ENCODE measurements at places on chromosomes 2 and 18. TPM values are rescaled to one million over a fixed set of nuclear protein-coding genes. Genes with fewer than 3 reads are reported as not detected.

FSHR gene
- not detected for total RNA-seq

GRCh38 chr2:3408781-3409180 is 29.3 kb downstream of the TRAPPC12 start:
- DNase-seq: no peak

MOCOS gene
- 4.4 TPM for total RNA-seq

- DNase-seq: no peak
These were observed 26.7 kb downstream of the CTLA4 start for GRCh38 chr2:203894262-203894661.

ZNF892 gene
- 1.7 TPM for total RNA-seq

- DNase-seq: no peak
These were observed 156.3 kb downstream of the EPHA4 start for GRCh38 chr2:221415789-221416188.

IL1R2 gene
- 17.9 TPM for total RNA-seq

- DNase-seq: no peak
These were observed 294.9 kb downstream of the EIPR1 start for GRCh38 chr2:3082705-3083104.

SLC9A2 gene
- total RNA-seq: 32.2 TPM

- DNase-seq: no peak
These were observed 2.5 kb downstream of the RAX start for GRCh38 chr18:59270689-59271257.

COL6A3 gene
- total RNA-seq: 235 TPM

DNA sequence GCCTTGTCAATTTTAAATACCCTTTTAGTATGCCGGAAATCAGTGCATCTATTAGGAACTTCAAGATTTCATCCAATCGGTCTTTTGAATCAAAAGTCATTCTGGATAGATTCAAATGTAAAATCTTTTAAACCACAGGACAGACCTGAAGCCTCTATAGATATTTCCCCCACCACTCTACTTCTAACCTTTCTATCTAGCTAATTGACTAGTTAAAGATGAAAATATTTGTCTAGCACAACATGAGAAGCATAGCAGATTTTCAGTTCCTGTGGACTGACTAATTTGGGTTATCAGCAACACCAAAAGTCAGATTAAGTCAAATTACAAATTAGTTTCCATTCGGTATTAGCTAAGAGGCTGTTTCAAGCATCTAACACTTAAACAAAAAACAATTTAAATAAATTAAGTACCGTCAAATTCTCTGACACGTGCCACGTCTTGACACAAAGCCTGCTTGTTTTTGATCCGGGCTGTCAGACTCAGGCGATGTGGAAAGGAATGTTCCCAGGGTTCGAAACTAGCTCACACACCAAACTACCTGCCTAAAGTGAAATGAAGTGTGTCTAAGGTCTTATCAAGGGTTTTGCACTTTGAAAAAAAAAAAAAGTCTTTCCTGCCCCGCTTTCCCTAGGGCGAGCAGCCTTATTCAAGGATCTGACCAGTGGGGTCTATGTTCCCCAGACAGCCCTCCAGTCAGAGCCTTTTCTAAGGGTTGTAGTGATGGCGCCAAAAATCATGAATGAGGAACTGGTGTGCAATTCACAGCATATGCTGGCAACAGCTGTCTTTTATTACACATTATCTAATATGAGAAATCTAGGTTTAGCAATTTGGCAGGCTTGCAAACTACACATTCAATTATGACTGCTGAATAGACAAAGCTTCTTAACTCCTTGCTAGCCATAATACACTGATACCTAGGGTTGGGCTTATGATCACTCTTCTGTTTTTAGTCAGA is 4.7 kb downstream of the CYTIP start:
- peak; percentile 58 for DNase-seq

GRCh38 chr18:12645751-12646203 is 12.1 kb downstream of the SPIRE1 start:
- no peak for DNase-seq

GRCh38 chr2:16053437-16054257 is 113.3 kb downstream of the MYCN start:
- DNase-seq: no peak

- no peak for DNase-seq
These were observed 33.1 kb downstream of the EMILIN2 start for GRCh38 chr18:2879889-2880288.

DNA sequence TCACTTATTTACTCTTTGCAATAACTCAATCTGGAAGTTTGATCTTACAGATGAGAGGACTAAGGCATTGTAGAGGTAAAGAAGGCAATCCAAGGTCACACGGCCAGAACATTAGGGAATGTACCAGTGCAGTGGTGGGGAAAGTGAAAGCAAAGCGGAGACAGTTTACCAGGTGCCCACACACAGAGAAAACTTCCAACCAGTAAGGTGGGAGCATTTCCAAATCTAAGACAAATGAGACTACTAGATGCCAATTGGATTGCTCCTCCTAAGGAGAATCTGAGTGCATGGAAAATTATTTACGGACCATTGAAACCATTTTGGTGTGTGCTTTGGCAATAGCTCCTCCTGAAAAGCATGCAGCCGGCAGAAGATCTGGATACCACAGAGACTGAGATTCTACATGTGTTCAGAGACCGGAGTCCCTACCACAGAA is 34.9 kb downstream of the SLC20A1 start:
- DNase-seq: no peak

DNA sequence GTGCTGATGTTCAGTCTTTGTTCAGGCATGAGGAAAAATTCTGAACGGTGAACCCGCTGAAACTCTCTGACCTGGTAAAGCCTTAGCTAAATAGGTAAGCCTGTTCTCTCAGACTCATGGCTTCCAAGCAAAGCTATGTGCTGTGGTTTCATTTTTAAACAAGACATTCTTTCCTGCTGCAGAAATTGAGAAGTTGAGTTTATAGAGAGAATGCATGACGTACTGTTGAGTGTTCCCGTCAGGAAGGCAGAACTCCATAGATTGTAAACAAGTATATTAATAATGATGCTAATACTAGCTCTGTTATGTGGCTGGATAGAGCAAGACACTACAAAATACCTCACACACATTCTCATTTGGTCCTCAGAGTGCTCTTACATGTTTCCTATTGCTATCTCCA is 424.0 kb upstream of the CRIM1 start:
- no peak for DNase-seq

DNA sequence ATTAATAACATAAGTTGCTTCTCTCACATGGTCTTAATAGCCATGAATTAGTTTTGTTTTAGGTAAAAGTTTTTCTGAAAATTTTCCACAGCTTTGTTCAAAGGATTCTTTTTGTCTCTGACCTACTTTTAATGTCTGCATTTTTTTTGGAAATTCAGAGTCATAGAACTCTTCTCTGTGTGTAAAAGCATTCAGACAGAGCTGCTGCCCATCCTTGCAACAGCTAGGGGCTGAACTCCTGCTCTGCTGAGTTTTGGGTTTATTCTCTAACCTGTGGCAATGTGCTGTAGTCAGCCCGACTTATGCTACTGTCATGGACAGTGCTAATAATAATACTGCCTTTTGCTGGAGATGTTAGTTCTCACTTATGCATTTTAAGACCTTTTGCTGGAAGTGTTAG is 44.1 kb downstream of the RALBP1 start:
- DNase-seq: no peak

DNA sequence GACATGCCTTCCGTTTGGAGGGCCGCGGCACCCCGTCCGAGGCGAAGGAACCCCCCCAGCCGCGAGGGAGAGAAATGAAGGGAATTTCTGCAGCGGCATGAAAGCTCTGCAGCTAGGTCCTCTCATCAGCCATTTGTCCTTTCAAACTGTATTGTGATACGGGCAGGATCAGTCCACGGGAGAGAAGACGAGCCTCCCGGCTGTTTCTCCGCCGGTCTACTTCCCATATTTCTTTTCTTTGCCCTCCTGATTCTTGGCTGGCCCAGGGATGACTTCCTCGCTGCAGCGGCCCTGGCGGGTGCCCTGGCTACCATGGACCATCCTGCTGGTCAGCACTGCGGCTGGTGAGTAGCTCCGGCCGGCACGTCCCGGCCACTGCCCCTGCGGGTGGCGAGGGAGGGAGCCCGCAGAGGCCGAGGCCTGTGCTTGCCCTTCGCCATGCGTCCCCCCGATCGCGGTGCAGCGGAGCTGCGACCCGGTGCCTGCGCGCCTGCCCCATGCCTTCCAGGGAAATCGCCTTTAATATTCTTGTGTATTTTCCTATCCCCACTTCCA is 1.2 kb downstream of the BMPR2 start:
- peak; percentile 68 for DNase-seq

- DNase-seq: no peak
These were observed 3.3 kb downstream of the AGAP1 start for GRCh38 chr2:235497096-235497495.

PJVK gene
- total RNA-seq: 1.5 TPM

MTX2 gene
- total RNA-seq: 29.9 TPM

DNA sequence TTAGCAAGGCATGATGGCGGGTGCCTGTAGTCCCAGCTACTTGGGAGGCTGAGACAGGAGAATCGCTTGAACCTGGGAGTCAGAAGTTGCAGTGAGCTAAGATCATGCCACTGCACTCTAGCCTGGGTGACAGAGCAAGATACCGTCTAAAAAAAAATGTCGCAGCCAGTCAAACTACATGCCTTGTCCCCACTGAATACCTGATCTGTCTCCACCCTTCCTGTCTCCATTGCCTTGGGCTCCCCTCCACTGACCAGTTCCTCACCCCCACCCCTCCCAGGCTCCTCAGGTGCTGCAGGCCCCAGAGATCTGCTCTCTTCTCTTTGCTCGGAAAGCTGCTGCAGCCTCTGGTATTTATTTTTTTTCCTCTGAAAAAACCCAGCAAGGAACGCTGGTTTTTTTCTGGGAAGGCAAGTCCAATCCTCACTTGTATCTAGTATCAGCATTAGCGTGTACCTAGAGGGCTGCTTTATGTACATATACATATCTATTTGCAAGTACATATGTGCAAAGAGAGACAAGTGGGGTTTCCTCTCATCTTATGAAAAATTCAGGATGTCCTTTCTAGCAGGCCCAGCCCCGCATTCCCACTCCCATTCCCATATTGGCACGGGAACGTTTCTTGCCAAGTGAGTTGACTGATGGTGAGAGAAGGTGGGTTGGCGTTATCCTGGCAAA is 4.4 kb downstream of the PSD4 start:
- no peak for DNase-seq

KLHL29 gene
- 2.6 TPM for total RNA-seq

- peak; percentile 40 for DNase-seq
These were observed 113.0 kb upstream of the SLC1A4 start for GRCh38 chr2:64876137-64876647.

KCNIP3 gene
- 3.0 TPM for total RNA-seq

ABCB11 gene
- total RNA-seq: 1.2 TPM

GRCh38 chr2:170237572-170238120 is 59.7 kb downstream of the MYO3B start:
- no peak for DNase-seq

CD8B2 gene
- total RNA-seq: 0.26 TPM

TPO gene
- total RNA-seq: 2.3 TPM

TANC1 gene
- total RNA-seq: 55.5 TPM

STPG4 gene
- total RNA-seq: not detected

MXD1 gene
- total RNA-seq: 202 TPM

- no peak for DNase-seq
These were observed 374.1 kb downstream of the LPIN1 start for GRCh38 chr2:12120281-12121150.

DNA sequence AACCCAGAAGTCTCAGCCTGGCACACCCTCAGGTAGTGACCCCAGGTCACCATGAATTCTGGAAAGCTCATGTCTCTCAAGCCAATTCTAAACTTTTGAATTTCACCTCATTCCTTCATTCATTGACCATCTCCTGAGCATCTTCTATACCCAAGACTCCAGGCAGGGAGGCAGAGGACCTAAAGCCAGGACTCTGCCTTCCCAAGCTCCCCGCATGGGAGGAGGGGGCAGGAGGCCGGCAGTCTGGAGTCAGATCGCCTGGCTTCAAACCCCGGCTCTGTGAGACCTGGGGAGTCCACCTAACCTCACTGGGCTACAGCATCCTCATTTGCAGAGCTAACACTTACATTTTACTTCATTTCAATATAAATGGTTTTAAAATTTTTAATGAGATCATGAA is 59.0 kb downstream of the SMAD7 start:
- no peak for DNase-seq

MFSD6 gene
- 64.1 TPM for total RNA-seq

GKN2 gene
- total RNA-seq: not detected

DNA sequence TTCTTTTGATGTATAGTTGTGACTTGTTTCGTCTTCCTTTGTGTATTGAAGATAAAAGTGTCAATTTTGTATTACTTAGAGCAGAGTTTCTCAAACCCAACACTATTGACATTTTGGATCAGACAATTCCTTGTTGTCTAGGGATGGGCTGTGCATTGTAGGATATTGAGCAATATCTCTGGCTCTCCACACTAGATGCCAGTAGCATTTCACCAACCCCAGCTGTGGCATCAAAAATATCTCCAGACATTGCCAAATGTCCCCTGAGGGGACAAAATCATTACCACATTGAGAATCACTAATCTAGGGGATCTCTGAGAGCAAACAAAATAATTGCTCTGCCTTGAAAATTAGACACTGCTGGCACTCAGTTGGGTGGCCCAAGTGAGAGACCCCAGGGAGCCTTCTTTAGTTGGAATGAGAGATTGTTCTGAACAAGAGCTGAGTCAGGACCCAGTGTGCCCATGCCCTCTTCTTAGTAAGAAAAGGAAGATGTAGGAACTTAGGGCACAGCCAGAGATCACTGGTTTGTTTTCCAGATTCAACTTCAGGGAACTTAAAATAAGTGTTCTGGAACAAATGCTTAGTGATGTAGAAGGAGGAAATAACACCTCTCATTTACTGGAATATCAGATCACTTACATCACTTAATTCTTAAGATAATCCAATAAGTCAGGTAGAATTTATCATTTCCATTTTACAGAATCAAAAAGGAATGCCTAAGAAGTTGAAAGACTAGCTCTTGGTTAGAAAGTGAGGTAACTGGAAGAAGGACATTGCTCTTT is 466.6 kb upstream of the TNP1 start:
- no peak for DNase-seq

DNA sequence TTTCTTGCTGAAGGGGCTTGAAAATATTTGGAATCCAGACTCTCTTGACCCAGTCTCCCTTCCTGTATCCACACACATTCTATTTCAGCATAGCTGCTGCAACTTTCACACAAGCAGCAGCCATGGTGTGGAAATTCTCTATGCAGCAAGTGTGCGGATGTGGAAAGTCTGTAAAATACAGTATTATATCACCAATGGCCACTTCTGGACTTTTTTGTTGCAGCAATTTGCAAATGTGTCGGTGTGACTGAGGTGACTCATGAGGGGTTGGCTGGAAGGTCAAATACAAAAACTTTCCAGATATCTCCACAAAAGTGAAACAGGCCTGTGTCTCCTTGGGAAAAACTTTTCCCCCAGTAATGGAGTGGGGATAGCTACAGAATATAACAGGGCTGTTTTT is 299.3 kb upstream of the GYPC start:
- no peak for DNase-seq
